NCI-H1048 (cell line): ENCODE measurements at places on chromosomes 1 and 21.

- DNase-seq = no peak
Measured at GRCh38 chr1:59718064-59718988, 96.4 kb upstream of the HOOK1 start.

DNA sequence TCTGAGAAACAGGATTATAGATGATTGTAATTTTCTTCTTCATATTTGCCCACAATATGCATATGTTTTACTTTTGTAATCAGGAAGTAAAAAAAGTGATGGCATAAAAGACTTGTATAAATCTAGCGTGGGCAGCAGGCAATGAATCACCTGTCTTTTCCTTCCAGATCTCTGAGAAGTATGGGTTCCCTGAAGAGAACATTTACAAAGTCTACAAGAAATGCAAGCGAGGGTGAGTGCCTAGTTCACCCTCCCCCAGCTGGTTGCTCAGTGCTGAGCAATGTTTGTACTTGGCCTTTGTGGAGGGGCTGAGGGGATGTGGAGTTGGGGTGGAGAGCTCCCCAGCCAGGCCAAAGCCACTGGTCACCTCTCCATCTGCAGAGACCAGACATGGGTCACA is 30.7 kb downstream of the GRHL3 start:
- no peak for DNase-seq

DNA sequence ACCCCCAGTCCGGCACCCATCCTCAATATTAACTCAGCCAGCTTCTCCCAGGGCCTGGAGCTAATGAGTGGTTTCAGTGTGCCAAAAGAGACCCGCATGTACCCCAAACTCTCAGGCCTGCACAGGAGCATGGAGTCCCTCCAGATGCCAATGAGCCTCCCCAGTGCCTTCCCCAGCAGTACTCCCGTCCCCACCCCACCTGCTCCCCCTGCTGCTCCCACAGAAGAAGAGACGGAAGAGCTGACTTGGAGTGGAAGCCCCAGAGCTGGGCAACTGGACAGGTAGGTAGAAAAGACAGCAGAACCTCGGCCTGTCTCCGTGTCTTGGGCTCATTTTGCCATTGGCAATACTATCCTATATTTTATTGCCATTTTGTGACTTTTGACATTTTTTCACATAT is 45.4 kb upstream of the IPO9 start:
- DNase-seq = no peak

DNA sequence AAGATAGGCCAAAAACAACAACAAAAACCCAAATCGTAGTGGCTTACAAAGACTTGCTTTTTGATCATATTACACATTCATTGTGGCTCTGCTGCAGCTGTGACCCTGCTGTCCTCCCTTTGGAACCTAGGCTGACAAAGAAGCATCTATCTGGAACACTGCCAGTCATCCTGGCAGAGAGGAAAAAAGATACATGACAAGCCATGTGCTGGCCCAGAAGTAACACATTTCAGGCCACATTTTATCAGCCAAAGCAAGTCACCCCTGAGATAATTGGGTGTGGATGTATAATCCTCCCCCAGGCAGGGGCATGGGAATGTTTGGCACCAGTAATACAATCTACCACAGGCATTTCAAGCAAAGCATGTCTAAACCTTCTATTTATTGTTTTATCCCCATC is 37.2 kb upstream of the AGO1 start:
- DNase-seq = no peak

DNA sequence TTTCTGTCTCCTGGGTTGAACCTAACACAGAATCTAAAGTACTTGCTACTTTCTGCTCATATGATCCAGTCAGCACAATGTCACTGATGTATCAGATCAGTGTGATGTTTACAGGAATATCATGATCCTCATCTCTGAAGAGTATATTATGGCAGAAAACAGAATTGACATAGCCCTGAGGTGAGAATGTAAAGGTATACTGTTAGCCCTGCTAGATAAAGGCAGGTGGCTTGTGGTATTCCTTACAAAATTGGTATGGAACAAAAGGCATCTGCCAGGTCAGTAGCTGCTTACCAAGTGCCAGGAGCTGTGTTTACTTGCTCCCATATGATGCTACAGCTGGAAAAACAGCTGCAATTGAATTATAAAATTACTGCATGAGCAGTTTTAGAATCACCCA is 30.5 kb downstream of the AADACL4 start:
- no peak for DNase-seq

DNA sequence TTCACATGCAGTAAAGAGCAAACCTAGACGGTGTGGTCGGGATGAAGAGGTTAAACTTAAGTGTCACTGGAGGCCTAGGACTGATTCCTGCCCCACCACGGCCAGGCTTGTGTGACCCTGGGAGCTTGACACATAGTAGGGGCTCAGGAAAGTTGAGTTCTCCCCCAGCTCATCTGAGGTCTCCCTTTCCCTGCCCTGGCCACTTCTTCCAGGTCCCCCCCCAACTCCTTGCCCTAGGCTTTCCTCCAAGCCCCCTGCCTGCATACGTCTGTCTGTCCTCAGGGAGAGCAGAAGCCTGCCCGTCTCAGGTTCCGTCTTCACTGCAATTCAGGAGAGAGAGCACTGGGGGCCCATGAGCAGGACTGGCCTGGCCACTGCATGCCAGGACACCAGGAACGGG is 225.8 kb downstream of the PTPRU start:
- no peak for DNase-seq

GRCh38 chr1:25649505-25650288 is 33.1 kb downstream of the MAN1C1 start:
- no peak for DNase-seq

DNA sequence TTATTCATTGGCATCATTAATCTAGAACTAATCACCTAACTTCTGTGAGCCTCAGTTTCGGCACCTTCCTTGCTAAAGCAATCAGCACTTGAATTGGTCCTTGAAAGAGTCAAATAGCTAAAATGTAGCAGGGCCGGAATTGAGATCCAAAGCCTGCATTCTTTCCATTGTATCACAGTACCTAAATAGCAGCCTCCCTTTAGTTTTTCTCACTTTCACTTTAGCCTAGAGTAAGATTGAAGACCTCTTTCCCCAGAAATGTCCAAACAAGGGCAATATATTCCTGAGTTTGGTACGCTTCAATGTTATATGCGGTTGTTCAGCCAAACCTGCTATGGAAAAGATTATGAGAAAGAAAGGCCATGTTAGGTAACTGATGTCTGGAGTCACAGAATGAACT is 121.9 kb upstream of the BMP8A start:
- DNase-seq = no peak

DNA sequence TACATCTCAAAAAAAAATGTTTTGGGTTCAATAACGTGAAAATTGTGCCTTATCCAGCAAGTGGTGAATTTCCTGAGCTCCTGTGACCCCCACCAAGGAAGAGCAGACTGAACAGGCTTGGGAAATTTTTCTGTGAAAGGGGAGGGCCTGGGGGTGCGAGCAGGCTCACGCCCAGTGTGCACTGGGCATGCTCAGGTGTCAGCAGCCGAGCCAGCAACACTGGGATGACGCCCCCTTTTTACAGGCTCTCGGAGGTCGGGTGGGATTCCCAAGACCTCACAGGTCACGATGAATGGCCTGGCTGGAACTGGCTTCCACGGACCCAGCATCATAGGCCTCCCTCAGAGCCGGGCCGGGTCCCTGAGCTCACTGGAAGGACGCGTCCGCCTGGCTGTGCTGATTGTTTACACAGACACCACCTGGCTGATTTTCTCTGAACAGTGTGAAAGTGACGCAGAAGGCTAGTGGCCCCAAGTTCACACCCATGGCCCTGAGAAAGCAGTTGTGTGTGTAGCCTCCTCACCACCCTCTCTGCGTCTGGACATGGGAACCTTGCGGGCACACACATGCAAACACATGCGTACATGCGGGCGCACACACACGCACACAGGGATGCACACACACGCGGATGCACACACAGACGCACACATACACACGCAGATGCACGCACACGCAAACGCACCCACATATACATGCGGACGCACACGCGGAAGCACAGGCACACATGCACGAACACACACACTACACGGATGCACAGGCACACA is 9.2 kb downstream of the CSTB start:
- no peak for DNase-seq

GRCh38 chr1:242004751-242005495 is 6.0 kb upstream of the MAP1LC3C start:
- no peak for DNase-seq

GRCh38 chr1:221419513-221420095 is 322.3 kb downstream of the DUSP10 start:
- no peak for DNase-seq

GRCh38 chr1:232949636-232950196 is 695 bp upstream of the NTPCR start:
- no peak for DNase-seq

DNA sequence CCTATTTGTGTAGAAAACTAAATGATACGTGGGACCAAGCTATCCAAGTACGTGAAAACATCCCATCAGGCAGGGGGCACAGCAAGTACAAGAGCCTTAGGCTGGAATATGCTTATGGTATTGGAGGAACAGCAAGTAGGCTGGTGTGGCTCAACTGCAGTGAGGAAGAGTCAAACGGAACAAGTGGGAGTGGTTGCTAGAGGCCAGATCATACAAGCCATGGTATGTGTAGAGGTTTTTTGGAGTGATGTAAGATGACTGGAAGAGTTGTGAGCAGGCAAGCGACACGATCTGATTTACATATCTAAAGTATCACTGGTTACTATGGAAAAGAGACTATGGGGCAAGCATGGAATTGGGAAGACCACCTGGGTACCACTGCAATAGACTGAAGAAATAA is 27.8 kb downstream of the ELK4 start:
- no peak for DNase-seq

DNA sequence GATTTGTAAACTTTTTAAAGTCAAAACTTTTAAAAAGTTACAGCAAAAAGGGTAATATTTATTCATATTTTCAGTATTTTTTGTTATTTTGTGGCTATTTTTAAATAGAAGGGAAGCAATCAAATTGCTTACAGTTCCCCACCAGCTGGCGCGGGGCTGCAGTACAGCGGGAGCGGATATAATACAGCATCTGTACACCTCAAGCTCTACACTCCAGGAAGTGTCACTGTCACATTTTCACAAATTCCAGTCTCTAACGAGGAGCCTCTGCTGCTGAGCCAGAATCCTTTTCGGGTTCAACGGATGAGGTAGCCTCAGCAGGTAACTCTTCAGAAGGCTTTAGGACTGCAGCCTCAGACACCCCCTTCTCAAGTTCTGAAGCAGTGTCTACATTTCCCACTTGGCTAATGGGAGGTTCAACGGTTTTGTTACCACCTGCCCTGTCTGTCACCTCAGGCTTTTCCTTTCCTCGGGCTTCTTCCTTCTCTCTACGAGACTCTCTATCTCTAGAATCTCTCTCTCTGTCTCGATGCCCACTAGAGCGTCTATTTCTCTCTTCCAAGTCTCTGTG is 11.7 kb downstream of the SOD1 start:
- no peak for DNase-seq

- no peak for DNase-seq
Measured at GRCh38 chr1:243746751-243747150, 103.3 kb downstream of the AKT3 start.

DNA sequence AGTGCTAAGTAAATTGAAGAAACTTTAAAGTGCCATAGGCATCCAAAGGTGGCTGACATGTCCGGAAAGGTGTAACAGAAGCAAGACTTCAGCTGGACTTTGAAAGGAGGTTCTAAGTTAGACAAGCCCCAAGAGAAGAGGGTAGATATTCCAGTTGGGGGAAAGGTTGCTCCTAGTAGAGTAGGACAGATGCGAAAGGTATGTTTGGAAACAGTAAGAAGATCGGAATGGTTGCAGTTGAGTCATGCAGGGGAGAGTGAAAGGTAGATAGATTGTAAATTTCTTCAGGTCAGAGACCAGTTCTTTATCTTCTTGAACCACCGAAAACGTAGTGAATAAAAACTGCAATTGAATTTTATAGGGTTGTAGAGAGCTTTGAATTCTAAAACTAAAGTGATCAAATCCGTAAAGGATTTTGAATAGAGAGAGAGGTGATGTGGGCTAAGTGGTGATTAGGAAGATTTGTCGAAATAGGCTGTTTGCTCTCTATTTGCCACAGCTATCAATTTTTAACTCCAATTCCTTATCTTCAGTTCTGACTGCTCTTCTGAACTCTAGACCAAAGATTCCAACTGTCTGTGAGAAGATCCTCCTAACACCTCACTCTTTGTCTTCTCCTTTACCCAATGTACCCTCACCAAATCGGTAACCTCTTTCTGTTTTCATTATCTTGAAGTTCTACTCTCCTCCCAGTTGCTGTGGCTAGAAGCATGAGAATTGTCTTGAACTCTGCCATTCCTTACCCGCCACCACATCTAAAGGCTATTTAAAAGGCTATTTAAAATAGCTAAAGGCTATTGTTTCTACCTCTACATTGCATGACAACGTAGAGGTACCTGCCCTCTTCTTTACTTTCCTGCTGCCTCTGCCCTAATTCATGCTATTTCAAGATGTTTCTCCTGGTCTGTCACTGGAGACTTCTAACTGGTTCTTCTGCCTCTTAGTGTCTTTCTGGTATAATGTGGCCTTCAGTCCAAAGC is 16.7 kb downstream of the MACF1 start:
- DNase-seq = no peak

DNA sequence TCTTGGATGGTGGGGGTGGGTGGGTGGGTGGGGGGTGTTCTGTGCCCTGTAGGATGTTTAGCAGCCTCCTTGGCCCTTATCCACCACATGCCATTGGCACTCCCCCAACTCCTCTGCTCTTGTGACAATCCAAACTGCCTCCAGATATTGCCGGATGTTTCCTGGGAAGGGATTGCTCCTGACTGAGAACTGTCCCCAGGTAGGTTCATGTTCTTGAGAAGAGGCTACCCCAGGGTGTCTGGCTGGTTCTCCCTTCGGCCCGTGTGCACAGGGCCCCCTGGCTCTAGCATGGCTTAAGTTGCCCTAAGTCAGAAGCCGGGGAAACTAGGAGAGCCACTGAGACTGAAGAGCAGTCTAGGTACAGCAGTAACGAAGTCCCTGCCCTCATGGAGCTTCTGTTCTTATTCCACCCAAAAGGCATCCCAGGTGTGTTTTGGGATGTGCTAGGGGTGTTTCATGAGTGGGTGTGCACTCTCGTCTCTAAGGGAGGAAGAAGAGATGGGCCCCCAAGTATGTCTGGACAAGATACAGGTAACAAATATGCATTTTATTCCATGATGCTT is 19.8 kb upstream of the THRAP3 start:
- DNase-seq = no peak

- no peak for DNase-seq
Measured at GRCh38 chr1:3072391-3073185, 3.6 kb downstream of the PRDM16 start.

- DNase-seq = no peak
Measured at GRCh38 chr1:187696073-187696472, 867.3 kb downstream of the PLA2G4A start.

GRCh38 chr1:116754198-116754977 is at the start of gene CD2:
Gene CD2 (plus strand): TSS chr1:116754430. CDS start chr1:116754493, 63 bp downstream.
- DNase-seq = no peak

- no peak for DNase-seq
Measured at GRCh38 chr1:221449801-221450470, 292.0 kb downstream of the DUSP10 start.

DNA sequence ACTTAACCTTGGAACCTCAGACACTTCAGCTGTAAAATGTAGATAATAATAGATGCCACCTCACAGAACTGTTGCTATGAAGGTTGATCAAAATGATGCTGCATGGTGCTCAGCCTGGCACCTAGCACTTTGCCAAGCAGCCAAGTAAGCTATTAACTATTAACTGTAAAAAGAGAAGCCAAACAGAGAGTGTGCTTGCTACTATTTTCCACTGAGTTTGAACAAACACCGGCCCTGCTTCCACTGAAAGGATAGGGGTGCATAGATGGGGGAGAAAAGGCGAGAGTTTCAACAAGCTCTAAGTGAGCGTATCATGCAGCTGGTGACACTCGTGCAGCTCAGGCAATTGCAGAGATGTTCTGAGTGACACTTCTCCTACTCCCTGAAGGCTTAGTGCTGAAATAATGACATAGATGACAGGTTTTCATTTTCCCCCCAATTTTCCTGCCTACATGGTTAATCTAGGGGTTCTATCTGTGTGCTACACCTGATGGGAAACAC is 78.2 kb downstream of the GPR88 start:
- no peak for DNase-seq
